ENCODE measurements at places on chromosomes 4 and X.

DNA sequence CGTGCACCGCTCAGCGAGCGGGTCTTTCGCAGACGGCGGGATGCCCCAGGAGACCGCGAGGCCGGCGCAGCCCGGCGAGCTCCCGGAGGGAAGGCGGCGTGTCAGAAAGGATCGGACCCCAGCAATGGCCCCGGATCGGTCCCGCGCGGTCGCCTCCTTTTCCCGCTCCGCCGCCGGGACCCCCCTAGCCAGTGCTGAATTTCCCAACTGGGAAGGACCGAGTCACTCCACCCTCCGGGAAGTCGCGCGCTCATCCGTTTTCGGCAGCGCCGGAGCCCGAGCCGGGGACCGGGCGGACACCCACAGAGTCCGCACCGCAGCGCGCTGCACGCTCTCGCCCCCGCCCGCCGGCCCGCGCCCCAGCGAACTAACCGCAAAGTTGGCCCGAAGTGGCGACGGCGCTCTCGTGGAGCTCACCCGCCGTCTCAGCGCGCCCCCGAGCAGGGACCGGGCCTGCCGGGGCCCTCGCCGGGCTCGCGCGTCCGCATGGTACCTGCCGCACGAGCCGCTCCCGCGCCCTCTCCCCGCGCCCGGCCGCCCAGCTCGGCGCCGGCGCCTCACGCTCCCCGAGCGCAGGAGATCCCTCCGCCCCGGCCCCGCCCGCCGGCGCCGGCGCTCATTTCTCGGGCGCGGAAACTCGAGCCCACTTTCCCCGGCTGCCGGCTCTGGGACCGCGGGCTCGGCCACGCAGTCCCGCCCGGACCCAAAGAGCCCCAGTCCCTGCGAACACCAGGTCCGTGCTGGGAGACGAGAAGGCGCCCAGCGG lies at the start of gene FAT1:
Gene FAT1 (minus strand): TSS at position 565 of the 766 bp plus-strand sequence. CDS start 14,029 bp downstream, outside the sequence.
- DNase-seq, result no peak

- DNase-seq, result no peak
Measured at GRCh38 chr4:159075531-159075932, 27.3 kb upstream of the RAPGEF2 start.

DNA sequence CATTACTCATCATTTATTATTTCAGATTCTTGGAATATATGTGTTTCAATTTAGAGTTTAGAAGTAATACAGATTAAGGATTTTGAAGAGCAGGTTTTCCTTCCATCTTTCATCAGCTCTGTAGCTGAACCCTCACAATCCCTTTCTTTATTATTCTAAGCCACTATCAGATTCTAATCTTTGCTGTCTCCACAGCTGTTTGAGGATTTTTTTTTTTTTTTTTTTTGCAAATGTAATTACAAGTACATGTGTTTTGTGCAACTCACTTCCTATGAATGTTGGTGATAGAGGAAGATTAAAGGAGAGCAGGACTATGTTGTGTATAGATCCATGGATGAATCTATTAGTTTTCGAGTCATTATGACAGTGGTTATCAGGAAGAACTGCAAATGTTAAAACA lies 87.4 kb upstream of the TENM3 start:
- DNase-seq, result no peak

DNA sequence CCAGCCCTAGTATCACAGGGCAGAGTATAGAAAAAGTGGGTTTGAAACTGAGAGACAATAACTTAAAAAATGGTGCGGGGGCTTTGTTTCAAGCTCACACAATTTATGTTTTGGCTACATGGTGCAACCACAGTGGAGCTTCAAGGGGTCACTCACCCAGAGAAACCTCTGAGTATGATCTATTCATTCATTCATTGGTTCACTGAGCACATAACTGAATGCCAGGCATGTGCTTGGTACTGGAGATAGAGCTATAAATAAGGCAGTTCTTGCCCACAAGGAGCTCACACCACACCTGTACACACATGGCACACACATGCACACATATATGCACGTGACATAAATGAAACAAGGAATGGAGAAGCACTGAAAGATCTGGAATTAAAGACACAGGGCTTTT lies 171.4 kb downstream of the NHS start:
- DNase-seq, result no peak

GRCh38 chr4:72442147-72442546 lies 126.9 kb downstream of the ADAMTS3 start:
- DNase-seq, result no peak

GRCh38 chr4:41413670-41414411 lies 124.1 kb upstream of the LIMCH1 start:
- no peak for DNase-seq

- DNase-seq, result no peak
Measured at GRCh38 chr4:22502895-22503814, 12.7 kb downstream of the ADGRA3 start.

DNA sequence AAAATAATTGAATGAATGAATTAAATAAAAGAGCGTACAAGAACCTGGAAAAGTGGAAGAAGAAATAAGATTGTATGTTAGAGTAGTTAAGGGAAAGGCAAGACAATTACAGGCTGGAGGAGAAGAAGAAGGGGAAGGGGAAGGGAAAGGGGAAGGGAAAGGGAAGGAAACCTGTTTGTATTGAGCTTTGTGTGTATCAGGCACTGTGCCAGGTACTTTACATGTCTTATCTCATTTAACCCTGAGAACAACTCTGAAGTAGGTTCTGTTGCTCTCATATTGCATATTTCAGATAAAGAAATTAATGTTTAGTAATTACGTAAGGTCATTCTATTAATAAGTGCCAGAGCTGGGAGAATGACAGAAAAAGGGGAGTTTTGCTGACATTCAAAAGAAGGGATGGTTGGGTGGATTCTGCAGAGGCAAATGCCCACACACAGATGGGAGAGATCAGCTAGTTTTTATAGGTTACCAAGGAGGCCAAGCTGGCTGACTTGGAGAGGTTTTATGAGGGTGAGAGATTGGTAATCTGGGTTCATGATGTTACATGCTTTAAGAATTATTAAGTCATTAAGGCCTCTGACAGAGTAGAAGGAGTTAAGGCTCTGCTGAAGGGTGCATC lies 92.3 kb upstream of the LCORL start:
- no peak for DNase-seq

DNA sequence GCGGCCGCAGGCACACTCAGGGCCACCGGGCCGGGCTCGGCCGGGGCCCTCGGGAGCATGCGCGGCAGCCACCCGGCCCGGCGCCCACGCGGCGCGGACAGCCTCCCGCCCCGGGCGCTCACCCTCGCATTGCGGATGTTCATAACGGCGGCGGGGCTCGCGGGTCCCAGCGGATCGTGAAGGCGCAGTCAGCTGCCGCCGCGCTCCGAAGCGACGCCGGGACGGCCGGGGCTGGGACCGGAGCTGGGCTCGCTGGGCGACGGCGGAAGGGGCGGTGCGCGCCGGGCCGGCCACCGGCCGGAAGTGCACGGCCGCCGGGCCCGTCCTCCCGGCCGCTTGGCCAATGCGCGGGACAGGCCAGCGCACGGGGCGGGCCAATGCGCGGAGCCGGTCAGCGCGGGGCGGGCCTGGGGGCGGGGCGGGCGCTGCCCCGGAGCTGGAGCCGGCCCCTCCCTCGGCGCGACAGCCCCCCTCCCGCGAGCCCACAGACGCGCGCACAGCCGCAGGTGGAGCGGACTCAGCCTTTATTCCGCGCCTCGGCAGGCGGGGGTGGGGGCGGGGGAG lies at the start of gene NAA10:
Gene NAA10 (minus strand): TSS at position 276 of the 564 bp plus-strand sequence. CDS start 133 bp downstream, at position 143.
- no peak for DNase-seq

DNA sequence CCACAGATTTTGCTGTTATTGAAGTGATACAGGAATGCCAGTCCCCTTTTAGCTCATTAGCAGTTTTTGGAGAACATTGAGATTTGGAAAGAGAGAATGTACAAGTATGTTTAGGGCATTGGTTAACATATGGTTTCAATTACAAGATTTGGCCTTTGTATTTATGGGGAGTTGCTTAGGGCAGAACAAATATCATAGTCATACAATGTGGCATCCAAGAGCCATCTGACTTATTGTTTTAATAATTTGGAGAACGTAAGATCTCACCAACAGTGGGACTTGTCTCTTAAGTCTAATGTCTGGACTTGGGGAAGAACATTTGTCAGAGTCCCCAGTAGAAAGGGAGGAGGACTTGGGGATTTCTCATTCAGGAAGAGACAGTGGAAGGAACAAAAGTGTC lies 166.1 kb downstream of the STK32B start:
- DNase-seq, result no peak

DNA sequence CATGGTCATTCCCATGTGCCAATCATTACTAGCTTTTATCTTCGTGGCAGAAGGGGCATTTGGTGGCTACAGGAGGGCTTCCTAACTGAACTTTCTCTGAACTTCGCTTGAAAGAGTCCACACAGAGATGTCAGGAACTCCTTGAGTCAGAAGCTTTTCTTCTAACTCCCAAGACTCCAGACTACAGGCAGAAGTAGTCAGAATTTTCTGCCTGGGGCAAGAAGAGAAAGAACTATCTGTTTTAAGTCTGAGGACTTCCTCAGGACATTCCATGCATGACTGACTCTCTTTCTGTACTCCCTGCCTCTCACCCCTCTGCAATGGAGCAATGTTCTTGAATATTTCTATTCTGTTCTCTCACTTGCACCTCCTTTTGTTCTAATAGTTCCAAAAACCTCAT lies 170.5 kb upstream of the TBC1D9 start:
- no peak for DNase-seq

DNA sequence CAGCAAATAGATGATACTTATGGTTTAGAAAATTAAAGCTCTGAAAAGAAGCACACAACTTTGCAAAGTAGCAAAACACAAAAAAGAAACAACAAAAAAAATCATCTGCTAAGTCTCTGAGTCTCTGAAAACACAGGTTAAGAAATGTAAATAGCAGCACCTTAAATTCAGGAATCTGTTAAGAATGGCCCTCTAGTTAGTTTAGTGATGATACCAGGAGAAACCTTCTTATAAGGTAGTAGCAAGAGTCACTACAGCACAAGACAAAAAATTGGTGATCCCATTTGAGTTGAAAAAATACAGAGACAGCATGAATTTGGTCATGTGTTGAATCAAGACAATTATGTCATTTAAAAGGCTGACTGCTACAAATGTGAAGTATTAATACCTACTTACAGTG lies 308.2 kb upstream of the ADGRL3 start:
- DNase-seq, result peak; percentile 5

DNA sequence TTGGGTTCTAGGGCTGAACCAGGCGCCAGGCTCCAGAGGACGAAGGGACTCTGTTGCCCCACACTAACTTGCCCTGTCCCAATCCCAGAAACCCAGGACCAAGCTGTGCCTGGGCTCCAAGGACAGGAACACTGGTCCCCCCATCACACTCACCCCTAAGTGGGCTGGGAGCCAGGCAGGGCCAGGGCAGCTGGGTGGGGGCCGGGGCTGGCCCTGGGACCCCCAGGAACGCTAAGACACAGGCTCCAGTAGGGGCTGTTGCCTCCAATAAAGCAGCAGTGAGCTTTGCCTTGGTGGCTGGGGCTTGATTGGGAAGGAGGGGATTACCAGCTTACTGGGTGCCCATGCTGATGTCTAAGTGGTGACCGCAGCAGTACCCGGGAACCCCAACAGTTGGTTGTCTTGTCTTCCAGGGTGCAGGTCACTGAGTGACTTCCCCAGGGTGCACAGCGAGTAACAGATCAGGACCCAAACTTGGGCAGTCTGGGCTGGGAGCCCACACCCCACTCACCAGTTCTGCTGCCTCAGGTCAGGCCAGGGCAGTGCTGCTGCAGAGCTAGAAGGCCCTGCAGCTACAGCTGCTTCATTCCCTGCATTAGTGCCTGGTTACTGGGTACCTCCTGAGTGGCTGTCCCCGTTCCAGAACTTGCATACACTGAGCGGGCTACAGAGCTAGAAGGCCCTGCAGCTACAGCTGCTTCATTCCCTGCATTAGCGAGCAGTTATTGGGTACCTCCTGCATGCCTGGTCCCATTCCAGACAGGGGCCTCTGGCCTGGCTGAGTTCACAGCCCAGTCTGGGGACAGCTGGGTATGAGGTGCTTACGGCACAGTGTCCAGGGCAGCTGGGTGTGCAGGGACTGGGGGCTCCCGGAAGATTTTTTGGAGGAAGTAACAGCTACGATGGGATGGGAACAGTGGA lies 9.4 kb upstream of the ADD1 start:
- DNase-seq, result no peak

- peak; percentile 33 for DNase-seq
Measured at GRCh38 chr4:28443801-28444412, 1583.3 kb downstream of the STIM2 start.

Measured in iPS DF 19.7 (cell line).